T-helper 9 cell (primary cell): ENCODE measurements at places on chromosomes 4 and X.

GRCh38 chr4:83197555-83198235, 83.2 kb upstream of the PLAC8 start:
- no peak for DNase-seq

GRCh38 chr4:174156239-174156826, 127.1 kb downstream of the FBXO8 start:
- DNase-seq, result no peak

DNA sequence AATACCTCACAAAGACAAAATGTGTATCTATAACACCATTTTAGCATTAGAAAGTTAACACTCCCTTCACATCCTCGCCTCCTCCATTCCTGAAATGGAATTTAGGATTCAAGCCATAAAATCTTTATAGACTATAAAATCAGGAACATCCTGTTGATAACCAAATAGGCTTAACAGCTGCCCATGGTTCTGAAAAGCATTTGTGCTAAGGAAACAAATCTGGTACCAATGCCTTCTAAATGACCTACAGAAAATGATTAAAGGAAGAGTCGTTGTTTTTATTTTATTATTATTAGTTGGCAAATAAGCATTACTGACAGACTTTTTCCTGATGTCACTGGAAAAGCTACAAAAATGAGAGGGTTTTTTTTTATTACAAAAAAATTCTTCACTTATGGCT, 79.8 kb downstream of the PAPSS1 start:
- DNase-seq, result no peak

GRCh38 chrX:20412871-20413486, 146.3 kb upstream of the RPS6KA3 start:
- peak; percentile 31 for DNase-seq

DNA sequence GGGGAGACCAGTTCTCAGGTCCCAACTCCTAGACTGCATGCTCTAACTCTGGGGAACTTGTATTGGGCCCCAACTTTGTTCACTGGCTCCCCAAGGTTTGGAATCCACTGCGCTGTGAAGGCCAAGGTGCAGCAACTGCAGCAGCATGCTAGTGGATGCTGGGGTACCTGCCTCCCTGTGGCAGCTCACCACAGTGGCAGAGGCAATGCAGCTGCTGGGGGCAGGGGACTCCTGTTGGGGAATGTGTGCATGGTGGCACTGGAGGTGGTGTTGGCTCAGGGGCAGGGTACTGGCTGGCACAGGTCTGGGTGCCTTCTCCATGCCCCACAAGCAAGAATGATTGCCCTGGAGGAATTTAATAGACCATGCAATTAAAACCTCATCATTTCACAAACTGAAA, 493.4 kb upstream of the GALNT7 start:
- no peak for DNase-seq

DNA sequence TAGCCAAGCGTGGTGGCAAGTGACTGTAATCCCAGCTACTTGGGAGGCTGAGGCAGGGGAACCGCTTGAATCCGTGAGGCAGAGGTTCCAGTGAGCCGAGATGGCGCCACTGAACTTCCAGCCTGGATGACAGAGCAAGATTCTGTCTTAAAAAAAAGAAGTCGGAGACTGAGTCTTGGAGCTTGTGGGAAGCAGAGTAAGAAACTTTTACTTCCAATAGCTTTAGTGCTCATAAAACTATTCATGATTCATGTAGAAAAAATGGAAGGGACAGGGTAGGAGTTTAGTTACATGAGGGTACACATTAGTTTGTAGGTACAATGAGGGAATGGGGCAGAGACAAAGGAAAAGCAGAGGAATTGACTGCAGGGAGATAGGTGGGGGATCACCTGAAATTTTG, 19.3 kb downstream of the RAP2C start:
- DNase-seq, result no peak
